ENCODE measurements at places on chromosomes 3 and 15. TPM values are rescaled to one million over a fixed set of nuclear protein-coding genes. Genes with fewer than 3 reads are reported as not detected.

Gene MKRN3
- total RNA-seq = 0.90 TPM

Gene ABHD5
- 38.4 TPM for total RNA-seq

Gene SPINK8
- total RNA-seq = not detected

Gene HRH1
- 23.1 TPM for total RNA-seq

Gene ATP13A5
- total RNA-seq = not detected

Gene FOXB1
- not detected for total RNA-seq

Gene ZNF660
- 1.9 TPM for total RNA-seq

Gene PLXND1
- 127 TPM for total RNA-seq

Gene VPS33B
- total RNA-seq = 6.3 TPM

Gene PIGBOS1
- total RNA-seq = 5.6 TPM

Gene SHC4
- 4.1 TPM for total RNA-seq

Gene NECTIN3
- total RNA-seq = 15.9 TPM

Gene HRG
- total RNA-seq = not detected

Gene TTC21A
- 2.0 TPM for total RNA-seq

Gene CORO2B
- 11.2 TPM for total RNA-seq

Gene NPAP1
- not detected for total RNA-seq

Gene PAK6
- not detected for total RNA-seq

Gene CHCHD4
- 10.3 TPM for total RNA-seq

Gene COL6A5
- 0.12 TPM for total RNA-seq

Gene RTP4
- total RNA-seq = 1.6 TPM

Gene RBMS3
- total RNA-seq = 77.3 TPM

Gene IRAK2
- 6.8 TPM for total RNA-seq

Gene P2RY1
- 0.35 TPM for total RNA-seq

Measured in smooth muscle cell of the coronary artery (primary cell).